Large intestine (tissue), 12 donors: ENCODE measurements at places on chromosomes 16 and 17. TPM values are rescaled to one million over a fixed set of nuclear protein-coding genes. Genes with fewer than 3 reads are reported as not detected.

The CHD9NB gene
- 0.85 TPM for polyA plus RNA-seq

The UNC13D gene
- polyA plus RNA-seq, result 55.8 TPM

GRCh38 chr17:28896884-28897768 lies at the start of gene FLOT2:
TSS of gene FLOT2 (minus strand) at chr17:28897733. CDS start at chr17:28897574, 159 bp downstream.
- peak; percentile 35 for DNase-seq

DNA sequence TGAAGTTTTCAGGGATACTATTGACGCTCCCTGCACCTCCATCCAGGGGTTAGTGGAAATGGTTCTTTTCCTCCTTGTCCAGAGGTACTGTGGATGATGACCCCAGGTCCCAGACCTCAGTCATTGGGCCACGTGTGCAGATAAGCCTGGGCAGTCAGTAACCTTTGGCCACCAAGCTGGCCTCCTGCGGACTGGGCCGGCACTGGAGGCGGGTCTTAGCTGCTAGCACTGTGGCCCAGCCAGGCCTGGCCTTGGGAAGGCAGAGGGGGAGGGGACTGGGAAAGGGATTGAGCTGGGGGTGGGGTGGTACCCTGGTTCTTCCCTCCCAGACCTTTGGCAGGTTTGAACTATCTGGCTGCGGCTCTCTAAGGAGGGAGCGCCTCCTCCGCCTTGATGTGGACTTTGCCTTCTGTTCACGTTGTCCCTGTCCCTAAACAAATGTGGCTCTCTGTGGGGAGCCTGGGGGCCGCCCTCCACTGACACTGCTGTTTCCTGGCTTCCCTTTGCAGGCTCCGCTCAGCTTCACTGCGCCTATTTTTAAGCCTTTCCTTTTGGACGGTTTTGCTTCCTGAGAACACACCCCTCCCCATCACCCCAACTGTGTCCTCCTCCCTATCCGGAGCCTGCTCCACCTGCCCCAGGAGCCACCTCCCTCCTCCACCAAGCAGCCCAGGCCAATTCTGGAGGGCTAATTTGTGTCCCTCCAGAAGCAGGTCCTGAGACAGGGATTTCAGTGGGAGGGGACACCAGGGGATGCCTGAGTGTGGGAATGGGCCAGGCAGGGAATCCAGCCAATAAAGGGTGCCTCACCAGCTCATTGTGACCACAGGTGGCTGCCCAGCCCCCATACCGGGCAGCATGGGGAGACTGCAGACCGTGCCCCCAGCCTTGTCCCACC lies 251.9 kb downstream of the SEC14L1 start:
- DNase-seq, result peak; percentile 92

DNA sequence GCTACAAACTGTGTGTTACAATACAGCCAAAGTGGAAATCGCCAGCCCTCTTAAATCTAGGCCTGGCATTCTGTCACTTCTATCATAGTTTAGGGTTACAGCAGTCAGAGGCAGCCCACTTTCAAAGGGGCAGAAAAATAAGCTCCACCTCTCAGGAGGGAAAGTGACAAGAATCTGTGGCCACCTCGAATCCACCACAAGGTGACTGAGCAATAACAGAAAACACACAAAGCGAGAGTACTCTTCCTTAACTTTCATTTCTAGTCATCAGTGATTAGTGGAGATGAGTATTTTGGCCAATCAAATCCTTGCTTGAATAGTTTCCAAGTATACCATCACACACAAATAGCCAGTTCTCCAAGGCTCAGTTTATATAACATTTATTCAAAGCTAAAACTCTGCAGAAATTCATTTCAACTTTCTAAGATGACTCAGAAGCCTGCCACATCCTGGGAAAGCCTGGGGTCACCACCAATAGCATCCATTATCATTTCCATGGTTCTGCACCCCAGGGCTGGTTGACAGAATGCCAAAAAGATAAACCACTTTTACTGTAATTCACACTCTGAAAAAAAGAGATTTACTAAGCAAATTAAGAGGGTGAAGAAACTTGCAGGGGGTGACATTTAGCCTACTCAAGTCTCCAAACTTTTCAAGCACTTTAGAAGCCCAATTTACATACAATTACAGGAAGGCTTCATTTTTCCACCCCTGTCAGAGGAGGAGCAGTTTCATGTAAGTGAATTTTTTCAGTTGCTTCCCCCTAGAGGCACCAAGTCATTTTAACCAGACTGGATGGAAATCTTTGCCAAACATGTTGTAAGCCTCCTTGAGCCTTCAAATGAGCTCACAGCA lies 66.8 kb downstream of the SALL1 start:
- DNase-seq, result no peak

DNA sequence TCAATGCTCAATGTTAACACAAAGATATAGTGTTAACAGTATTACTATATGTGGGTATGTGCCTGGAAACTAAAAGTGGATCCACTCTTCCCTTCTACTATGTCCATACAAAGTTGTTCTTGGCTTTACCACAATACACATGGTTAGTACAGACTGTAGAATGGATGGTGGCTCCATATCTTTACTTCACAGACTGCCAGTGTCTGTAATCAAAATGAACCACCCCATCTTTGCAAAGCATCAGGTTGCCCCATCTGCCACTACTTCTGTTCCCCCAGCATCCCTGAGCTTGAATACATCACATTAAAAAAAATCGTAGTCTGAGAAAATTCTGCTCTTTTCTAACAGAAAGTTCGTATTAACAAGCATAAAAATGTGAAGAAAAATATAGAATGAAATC lies 30.0 kb downstream of the USP32 start:
- DNase-seq, result no peak
